ENCODE measurements at places on chromosomes 3 and 15.

GRCh38 chr15:63463793-63464192 is 40.6 kb upstream of the USP3 start:
- no peak for DNase-seq

DNA sequence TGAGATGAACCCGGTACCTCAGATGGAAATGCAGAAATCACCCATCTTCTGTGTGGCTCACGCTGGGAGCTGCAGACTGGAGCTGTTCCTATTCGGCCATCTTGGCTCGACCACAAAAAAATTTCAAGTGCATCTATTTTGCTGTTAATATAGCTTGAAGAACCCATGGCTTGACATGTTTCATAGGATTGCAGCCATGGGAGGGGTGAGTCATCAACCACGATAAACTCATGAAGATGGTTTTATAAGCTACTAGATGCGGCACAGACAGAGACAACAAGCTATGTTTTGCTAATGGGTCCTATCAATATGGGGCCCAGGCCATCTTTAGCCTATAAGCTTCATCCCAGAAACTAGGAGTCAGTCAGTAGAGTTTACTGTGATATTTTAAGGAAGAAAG is 100.4 kb upstream of the PHLDB2 start:
- DNase-seq = no peak

DNA sequence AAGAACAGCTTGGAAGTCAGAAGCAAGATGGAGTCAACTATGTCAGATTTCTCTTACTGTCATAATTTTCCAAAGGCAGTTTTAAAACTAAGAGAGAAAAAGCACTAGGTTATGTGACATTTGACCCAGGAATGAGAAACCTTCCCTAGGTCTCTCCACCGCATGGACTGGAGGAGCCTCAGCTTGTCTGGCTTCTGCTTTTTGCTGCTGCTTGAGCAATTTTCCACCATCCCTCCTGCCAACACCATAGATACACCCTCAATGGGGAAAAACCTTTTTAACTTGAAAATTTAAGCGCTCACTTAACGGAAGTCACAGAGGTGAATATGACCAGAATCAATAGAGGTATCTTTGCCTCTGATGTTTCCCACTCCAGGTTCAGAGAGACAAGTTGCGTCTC is 17.8 kb upstream of the IREB2 start:
- DNase-seq = no peak

- DNase-seq = no peak
These were observed at the start of gene ATP13A4 for GRCh38 chr3:193554811-193555210. Gene ATP13A4 (minus strand): TSS chr3:193554895. CDS start chr3:193554799, 96 bp downstream.

- DNase-seq = no peak
These were observed 37.1 kb downstream of the ABHD17C start for GRCh38 chr15:80732167-80732566.

All from fibroblast of gingiva (primary cell).